ENCODE measurements at places on chromosomes 16 and 17.
A peak's percentile ranks its signal among the peaks of the same experiment; 100 is the strongest.

GRCh38 chr16:73735018-73735417, 561.6 kb upstream of the PSMD7 start:
- no peak for DNase-seq

DNA sequence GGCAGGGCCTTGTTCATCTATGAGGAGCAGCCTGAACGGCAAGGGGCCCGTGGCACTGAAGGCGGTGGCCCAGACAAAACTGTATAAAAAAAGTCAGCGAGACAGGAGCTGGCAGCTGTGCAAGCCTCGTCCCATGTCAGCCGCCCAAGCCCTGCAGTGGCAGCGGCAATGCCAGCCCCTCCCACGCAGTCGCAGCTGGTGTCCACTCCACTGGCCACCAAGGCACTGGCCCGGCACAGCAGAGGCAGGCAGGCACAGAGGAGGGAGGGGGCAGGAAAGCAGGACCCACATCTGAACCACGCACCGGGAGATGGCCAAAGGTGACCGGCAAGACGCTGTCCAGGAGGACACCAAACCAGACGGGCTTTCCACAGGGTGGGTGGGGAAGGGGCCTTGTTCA, 15.9 kb upstream of the C16orf95 start:
- DNase-seq = no peak

GRCh38 chr17:21134559-21134958, 7.8 kb downstream of the DHRS7B start:
- DNase-seq = no peak

DNA sequence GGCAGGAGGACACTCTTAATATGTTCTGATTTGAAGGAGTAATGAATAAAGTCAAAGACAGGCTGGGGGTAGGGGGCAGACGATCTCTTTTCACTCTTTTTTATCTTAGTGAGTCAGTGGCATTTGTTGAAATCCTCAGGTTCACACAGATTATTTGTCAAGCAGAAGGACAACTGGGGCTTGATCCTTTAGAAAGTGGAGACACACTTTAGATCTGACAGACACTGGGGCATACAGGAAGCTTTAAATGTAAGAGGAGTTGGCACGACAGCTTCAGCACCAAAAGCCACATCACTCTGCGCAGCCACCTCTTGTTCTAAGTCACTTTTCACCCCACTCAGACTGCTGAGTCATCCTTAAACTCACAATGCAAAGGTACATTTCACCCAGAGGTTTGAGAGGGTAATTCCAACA, 121.5 kb downstream of the STXBP4 start:
- DNase-seq = peak; percentile 34

DNA sequence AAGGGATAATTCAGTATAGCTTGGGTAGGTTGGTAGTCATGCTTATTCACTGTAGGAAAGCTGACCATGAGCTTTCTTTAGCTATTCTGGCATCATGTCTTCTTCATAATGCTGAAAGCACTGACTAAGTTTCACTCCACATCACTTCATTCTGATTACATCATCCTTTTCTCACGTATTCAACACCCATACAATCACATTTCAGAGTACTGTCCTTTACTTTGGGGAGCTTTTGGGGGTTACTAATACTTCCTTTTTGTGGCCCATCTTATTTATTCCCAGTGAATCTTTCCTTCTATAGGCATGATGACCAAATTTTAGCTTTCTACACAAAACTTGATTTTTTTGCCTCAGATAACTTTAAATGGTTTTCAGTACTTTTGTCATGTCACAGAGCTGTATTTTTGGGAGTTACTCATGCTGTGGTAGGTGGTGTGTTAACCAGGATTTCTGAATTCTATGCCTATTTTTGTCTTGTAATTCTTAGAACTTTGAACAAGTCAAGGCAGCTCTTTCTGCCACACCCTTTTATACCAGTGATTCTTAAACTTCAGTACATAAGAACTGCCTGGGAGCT, 23.5 kb downstream of the TADA2A start:
- no peak for DNase-seq

- no peak for DNase-seq
Observed at GRCh38 chr17:64085650-64086005, 44.3 kb downstream of the ERN1 start.

GRCh38 chr17:73801455-73802100, 157.3 kb upstream of the SDK2 start:
- no peak for DNase-seq

- DNase-seq = no peak
Observed at GRCh38 chr16:27243725-27244362, 24.7 kb downstream of the NSMCE1 start.

DNA sequence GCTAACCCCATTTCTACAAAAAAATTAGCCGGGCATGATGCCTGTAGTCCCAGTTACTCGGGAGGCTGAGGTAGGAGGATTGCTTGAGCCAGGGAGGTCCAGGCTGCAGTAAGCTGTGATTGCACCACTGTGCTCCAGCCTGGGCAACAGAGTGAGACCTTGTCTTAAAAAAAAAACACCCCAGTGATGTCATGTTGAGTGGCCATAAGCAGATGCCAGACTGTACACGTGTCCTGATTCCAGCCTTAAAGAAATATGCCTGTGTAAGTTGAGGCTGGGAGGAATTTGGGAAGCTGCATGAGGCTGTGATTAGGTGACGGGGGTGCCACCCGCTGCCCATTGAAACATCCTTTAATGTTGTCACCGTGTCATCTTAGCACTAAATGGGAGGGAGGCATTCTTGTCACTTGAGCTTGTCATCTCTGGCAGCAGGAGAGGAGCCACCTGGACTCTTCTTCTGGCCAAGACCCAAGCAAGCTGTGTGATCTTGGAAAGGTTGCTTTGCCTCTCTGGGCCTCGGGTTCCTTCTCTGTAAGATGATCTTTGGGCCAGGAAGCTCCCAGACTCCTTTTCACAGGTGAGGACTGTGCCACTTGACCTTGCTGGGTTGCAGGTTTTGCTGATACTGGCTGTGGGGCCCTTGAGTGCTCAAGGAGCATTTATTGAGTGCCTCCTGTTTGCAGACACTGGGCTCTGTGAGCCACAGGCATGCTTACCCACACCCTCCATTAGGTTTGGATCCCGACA, 98.3 kb upstream of the CIBAR2 start:
- no peak for DNase-seq

DNA sequence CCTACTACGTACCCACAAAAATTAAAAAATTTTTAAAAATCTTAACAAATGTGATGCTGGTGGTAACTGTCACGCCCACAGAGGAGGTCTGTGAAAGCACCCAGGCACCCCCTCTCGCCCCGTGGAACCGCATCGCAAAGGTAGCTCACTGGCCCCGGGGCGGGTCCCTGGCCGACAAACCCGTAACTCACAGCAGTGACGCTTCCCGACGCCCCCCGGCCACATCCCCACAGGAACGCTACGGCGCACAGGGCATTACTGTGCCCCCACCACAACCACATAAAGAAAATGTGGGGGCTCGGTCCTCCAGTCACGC, 366 bp downstream of the ANKS3 start:
- no peak for DNase-seq

GRCh38 chr16:84391151-84392030, 23.1 kb downstream of the ATP2C2 start:
- no peak for DNase-seq

- no peak for DNase-seq
Observed at GRCh38 chr16:1035066-1035415, 37.5 kb upstream of the SSTR5 start.

GRCh38 chr16:4859190-4859899, 12.1 kb downstream of the UBN1 start:
- DNase-seq = no peak

- no peak for DNase-seq
Observed at GRCh38 chr16:66443269-66443652, 16.2 kb downstream of the BEAN1 start.

GRCh38 chr16:83046664-83047063, 419.9 kb downstream of the CDH13 start:
- DNase-seq = no peak

DNA sequence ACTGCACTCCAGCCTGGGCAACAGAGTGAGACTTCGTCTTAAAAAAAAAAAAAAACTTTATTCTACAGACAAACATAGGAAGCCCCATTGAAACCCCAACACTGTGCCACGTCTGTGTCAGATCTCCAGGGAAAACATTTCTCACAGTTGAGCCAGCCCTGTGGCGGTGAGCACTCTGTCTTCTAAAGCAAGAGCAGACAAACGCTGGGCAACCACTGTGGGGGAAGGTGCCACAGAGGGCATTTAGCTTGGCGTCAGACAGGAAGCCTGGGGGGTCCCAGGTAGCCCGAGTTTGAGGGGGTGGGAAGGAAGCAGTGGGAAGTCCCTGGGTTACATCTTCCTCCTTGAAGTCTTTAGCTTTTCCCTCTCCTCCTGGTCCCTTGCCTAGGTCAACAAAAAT, 16.0 kb downstream of the C17orf100 start:
- DNase-seq = no peak

DNA sequence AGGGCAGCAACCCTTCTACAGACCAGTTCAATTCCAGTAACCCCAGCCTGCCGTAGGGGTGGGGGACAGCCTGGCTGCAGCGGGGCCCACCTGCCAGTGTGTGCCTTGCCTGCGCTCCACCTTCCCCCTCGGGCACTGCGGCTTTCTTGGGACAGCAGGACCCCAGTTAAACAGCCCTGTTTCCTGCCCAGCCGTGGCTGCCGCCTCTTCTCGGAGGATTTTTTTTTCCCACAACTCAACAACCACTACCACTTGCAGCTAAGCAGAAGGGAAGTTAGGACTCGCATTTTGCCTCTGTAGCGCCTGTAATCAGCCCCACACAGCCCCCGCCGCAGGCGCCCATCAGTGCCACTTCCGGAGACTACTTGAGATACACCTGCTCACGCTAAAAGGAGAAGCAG, 76.1 kb downstream of the RAI1 start:
- no peak for DNase-seq

DNA sequence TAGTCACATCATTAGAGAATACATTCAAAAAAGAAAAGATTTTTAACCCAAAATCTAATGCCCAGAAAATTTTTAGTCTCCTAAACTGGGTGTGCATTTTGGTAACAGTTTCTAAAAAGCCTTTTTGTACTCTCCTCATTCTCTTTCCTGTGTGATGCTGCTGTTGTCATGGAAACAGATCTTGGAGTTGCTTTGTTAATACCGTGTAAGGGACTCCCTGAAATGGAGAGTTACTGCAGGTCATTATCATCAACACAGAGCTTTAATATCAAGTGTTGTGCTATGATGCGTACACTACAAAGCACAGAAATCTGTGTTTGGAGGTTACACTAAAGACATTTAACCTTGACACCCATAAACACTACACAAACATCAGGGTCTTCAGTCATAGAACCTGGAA, 216.3 kb downstream of the PRKCA start:
- no peak for DNase-seq

DNA sequence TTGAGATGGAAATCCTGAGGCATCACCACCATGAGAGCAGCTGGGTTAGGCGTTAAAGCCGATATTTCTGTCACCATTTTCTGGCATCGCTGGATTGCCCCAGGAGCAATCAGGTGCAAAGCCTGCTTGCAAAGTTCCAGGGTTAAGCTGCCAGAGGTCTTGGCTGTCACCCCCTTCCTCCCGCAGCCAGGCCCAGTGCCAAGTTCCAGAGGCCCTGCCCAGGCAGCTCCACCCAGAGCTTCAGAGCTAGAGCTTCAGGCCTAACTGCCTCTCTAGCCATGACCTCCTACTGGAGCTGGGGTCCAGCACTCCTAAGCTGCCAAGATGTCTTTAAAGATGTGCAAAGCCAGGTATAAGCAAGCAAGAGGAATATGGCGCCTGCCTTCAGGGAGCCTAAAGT, 8.8 kb upstream of the TMEM238L start:
- DNase-seq = no peak

GRCh38 chr17:53033297-53033696, 789.4 kb upstream of the KIF2B start:
- DNase-seq = no peak

DNA sequence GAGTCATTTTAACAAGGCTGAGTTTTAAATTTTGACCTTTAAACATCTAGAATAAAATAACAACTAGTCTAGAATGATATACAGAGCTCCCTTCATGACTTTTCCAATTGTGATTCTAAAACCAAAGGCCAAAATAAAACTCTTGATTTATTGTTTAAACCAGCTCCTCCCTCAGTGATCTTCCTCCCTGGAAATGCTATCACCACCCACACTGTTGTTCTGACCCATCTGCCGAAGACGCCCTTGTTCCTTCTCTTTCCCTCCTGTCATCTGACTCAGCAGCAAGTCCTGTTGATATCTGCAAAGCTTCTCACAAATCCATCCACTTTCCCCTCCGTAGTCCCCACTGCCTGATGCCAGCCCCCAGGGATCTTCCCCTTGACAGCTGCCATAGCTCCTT, 231.6 kb upstream of the DYNLRB2 start:
- DNase-seq = no peak

DNA sequence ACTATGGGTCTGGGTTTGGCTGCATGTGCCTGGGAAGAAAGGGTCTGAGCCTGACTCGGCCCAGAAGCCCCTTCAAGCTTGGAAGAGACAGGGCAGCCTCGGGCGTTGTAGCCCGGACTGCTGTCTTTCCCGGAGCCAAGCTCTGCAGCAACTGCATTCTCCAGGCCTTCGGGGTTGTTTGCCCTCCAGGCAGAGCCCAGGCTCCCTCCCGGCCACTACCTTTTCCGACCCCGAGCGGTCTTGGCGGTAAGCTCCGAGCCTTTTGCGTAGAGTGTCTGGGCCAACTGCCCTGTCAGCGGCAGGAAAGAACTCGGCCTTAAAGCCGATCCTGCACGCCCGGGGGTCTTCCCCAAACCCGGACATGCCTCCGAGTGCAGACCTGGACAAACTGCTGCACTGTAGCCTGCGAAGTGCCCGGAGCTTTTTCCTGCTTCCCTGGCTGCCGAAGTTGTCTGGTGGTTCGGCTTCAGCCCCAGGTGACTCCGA, 1.3 kb downstream of the LHX1 start:
- no peak for DNase-seq

DNA sequence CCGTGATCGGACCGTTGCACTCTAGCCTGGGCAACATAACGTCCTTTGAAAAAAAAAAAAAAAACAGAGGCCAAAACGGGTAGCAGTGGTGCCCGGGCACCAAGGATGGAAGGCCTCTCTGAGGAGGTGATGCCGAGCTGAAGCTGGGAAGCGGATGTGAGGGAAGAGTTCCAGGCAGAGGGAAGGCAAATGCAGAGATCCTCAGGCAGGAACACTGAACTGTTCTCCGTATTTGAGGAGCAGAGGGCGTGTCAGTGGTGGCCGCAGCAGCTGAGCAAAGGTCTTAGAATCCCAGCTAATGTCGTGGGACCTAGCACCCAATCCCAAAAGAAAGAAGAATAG, 656 bp upstream of the KCTD13 start:
- DNase-seq = no peak
